ENCODE measurements at places on chromosomes 12 and 14. TPM values are rescaled to one million over a fixed set of nuclear protein-coding genes. Genes with fewer than 3 reads are reported as not detected.
A peak's percentile ranks its signal among the peaks of the same experiment; 100 is the strongest.

Gene APOF
- total RNA-seq, result not detected

Gene UNC79
- total RNA-seq, result 0.06 TPM

Gene PAX9
- total RNA-seq, result 0.33 TPM

Gene CLMN
- not detected for total RNA-seq

Gene LBHD2
- not detected for total RNA-seq

Gene IQSEC3
- total RNA-seq, result not detected

Gene NOVA1
- not detected for total RNA-seq

Gene IRF2BPL
- 40.1 TPM for total RNA-seq

Gene PZP
- total RNA-seq, result not detected

DNA sequence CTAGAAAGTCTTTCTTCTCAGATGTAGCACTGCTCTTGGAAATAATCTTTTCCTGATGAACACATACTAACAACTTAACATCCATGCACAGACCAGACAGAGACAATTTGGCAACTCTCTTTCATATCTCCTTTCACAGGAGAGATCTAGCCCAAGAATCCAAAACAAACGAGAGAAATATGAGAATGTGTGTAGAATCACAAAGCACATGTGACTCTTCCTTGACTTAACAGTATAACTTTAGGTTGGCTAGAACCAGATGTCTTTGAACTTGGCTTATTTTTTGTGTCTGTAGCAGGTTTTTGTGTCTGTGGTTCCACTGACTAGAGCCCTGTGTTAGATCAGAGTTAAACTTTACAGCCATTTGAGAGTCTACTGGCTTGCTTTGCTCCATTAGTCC is 114.2 kb downstream of the STXBP6 start:
- no peak for DNase-seq

- DNase-seq, result peak; percentile 63
These were observed 132.9 kb upstream of the DAAM1 start for GRCh38 chr14:59055439-59056045.

- no peak for DNase-seq
These were observed 261.6 kb upstream of the FAR2 start for GRCh38 chr12:28887461-28887990.

DNA sequence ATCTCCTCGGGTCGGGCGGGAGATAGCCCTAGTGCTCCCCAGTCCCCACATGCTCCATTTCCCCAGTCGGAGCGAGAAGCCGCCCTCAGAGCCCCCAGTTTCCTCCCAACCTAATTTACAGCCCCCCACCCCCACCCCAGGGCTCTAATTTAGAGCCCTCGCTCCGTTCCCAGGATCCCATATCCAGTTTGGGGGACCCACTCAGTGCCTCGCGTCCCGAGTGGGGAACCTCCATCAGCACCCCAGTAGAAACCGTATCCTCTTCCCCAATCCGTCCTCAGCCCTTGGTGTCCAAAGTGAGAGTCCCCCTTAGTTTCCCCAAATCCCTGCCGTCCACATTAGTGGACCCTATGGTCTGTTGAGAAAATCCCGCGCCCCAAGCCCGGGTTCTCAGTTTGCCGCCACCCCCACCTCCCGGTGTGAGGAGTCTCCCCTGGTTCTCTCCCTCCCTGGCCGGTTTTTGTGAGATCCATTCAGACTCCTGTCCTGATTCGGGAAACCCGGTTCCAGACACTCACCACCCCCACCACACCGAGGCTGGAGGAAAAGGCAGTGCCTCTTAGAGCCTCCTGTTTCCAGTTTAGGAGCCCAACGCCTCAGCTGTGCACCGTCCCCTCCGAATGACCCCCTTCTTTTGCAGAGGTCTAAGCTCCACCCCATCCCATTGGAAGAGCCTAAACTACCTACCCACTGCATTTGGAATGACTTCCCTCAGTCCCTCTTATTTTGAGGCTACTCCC is 809 bp upstream of the MSI1 start:
- DNase-seq, result no peak

GRCh38 chr12:1995205-1995896 is 8.9 kb downstream of the DCP1B start:
- no peak for DNase-seq

DNA sequence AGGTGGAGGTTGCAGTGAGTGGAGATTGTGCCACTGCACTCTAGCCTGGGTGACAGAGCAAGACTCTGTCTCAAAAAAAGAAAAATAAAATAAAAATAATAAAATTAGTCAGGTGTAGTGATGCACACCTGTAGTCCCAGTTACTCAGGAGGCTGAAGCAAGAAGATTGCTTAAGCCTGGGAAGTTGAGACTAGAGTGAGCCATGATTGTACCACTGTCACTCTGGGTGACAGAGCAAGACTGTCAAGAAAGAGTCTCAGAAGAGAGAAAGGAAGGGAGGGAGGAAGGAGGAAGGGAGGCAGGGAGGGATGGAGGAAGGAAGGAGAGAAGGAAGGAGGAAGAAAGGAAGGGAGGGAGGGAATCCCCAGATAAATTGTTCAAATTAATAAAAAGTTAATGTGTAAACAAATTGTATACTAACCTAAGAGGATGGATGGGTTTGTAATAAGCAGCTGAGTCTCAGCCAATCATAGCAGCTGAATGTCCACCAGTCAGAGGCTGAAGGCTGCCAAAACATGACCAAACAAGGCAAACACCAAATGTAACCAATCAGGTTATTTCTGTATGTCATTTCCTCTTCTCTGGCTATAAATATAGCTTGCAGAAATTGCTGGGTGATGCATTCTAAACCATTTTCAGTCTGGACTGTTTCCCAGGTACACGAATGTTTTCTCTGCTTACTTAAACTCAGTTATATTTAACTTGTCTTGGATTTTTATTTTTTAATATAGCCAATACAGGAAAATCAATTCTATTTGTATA is 6.1 kb upstream of the CDCA4 start:
- peak; percentile 52 for DNase-seq

DNA sequence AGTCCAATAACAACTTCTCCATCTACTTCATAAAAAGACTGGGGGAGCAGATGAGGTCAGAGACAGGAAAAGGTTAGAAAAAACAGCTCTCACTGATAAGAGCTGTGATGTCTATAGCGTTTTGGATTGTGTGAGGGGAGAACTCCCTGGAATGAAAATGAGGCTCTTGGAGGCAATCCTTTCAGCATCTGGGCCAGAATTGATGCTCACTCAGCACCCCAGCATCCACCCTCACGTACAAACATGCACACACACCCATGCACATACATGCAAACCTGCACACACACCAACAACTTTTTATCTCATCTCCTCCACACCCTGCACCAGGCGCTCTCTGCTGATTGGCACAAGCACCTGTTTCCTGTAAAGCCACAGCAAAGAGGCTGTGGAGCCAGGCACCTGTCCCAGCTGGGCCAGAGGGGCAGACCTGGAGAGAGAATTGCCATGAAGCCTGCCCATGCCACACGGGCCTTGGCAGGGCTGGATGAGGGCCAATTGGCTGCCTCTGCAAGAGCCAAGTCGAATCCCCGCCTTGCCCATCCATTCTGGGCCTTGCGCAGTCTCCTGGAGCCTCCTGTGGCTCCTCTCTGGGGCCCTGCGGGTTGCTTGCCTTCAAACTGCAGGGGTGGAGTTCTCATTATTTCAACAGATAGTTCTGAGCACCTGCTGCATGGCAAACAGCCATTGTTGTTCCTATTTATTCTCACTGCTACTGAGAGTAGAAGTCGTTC is 53.1 kb downstream of the SYNE3 start:
- no peak for DNase-seq

DNA sequence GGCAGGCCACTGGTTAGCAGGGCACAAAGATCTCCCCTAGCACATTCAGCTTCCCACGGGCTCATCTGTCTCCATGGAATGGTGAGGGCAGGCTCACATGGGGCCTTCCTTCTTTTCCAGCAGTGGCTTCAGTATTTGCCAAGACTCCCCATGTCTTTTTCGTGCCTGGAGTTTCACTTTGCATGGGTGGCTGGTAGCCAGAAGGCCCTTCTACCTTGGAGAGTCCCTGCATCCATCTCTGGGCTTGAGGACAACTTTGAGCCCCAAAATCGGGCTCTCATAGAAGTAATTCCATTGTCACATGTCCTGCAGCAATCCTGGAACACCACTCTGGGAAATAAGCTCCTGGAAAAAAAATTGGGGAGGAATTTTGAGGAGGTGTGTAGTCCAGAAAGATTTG is 42.1 kb downstream of the NFKBIA start:
- no peak for DNase-seq

DNA sequence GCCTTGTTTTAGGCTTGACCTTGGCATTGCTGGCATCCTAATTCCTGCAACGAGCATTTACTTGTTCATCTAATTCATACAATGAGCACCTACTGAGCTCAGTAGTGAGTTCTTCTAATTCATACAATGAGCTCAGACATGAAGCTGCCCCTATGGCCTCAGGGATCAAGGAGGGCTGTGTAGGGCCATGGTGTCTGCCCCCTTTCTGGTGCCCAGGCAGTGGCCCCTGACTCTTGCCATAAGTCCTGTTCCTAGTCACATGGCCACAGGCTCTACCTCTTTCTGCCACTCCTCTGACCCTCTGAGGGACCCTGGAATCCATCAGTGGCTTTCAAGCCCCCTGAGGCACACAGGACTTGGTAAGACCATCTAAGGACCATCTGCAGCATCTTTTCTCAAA is 148.8 kb downstream of the ZFP36L1 start:
- no peak for DNase-seq

DNA sequence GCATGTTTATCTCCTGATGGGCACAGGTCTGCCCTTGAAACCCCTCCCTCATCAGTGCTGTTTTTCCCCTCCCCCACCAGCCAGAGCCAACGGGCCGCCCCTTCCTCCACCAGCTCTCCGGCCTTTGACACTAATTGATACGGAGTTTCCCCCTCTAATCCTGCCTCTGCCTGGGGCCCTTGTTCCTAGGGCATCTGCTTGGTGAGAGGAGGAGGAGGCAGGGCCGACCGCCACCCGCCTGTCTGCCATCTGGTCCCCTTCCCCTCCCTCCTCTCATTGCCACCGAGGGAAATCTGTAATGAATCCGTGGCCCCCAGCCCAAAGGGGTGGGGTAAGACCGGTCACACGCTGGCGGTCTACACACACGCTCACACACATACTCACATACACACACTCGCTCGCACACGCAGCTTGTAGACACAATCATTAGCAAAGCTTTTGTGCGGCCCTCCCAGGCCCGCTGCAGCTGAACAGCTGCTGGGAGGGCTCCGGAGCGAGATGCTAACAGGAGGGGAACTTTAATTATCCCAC is 27.4 kb downstream of the SRRM4 start:
- DNase-seq, result no peak

DNA sequence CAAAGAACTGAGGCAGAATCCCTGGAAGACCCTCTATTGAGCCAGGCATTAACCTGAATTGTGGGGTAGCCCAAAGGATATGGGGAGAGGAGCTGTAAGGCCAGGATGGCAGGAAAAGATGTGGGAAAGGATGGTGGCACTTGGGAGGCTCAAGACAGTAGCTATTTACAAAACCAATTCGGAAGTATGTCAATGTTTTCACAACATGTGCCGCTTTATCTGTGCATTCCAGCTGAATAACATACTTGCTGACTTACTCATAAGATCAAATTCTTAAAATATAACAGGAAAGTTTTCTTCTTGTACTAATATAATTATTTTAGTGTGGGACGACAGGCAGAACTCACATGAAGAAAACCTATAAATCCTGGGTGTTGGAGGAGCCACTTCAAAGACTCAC is 10.6 kb downstream of the BBS10 start:
- DNase-seq, result peak; percentile 37

- no peak for DNase-seq
These were observed 205.9 kb upstream of the PELI2 start for GRCh38 chr14:55912344-55912743.

GRCh38 chr12:109387425-109388166 is 39.9 kb downstream of the MYO1H start:
- peak; percentile 42 for DNase-seq

DNA sequence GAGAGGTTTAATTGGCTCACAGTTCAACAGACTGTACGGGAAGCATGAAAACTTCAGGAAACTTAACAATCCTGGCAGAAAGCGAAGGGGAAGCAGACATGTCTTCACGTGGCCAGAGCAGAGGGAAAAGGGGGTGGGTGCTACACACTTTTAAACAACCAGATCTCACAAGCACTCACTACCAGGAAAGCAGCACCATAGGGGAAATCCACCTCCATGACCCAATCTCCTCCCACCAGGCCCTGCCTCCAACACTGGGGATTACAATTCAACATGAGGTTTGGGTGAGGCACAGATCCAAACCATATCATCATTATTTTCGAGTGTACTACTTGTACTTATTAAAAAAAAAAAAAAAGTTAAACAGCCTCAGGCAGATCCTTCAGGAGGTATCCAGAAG is 29.9 kb downstream of the RXYLT1 start:
- no peak for DNase-seq

- no peak for DNase-seq
These were observed 1244.4 kb upstream of the SEL1L start for GRCh38 chr14:82778008-82778590.

GRCh38 chr12:57609781-57610553 is 1.3 kb upstream of the ARHGEF25 start:
- DNase-seq, result no peak

- no peak for DNase-seq
These were observed 57.2 kb downstream of the ALG10B start for GRCh38 chr12:38373784-38374183.
